ENCODE measurements at places on chromosomes 3 and 15.

DNA sequence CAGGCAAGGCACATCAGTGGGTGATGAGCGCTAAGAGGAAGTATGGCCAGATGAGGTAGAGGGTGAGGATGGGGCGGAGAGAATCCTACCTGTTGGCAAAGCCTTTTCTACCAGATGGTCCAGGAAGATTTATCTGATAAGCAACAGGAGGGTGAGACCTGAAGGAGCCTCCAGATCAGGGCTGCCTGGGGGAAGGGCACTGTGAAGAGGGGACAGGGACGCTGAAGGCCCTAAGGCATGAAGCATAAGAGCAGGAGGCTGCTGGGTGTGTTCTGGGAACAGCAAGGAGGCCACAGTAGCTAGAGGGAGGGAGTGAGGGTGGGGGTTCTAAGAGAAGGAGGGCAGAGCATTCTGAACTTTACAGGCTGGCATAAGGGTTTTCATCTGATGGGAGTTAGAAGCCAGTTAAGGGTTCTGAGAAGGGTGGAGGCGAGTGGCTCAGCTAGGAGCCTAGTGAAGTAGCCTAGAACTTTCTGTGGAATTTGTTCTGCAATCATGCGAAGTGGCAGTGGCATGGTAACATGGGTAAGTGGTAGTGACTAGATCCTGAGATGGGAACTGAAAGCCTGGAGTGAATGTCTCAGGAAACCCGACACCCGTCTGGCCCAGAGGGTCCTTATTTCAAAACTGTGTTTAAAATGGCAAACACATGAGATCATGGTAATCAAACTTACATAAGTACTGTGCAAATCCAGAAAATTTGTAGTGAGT lies 29.9 kb downstream of the CGNL1 start:
- ATAC-seq: no peak

- peak; percentile 95 for ATAC-seq
Measured at GRCh38 chr3:157081626-157082210, 78.2 kb downstream of the CCNL1 start.

- ATAC-seq: no peak
Measured at GRCh38 chr15:53328341-53328740, 431.1 kb downstream of the WDR72 start.

- ATAC-seq: no peak
Measured at GRCh38 chr3:35733341-35733740, 94.0 kb downstream of the ARPP21 start.

DNA sequence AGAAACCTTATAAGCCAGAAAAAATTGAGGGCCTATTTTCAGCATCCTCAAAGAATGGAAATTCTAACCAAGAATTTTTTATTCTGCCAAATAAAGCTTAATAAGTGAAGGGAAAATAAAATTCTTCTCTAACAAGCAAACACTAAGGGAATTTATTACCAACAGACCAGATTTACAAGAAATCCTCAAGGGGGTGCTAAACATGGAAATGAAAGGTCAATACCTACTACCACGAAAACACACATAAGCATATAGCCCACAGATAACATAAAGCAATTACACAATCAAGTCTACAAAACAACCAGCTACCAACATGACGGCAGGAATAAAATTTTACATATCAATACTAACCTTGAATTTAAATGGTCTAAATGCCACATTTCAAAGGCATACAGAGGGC lies 883.5 kb downstream of the SI start:
- ATAC-seq: no peak
